ENCODE measurements at places on chromosomes 5 and 9.
A peak's percentile ranks its signal among the peaks of the same experiment; 100 is the strongest.

- DNase-seq = no peak
Measured at GRCh38 chr9:107394264-107394663, 95.3 kb downstream of the KLF4 start.

GRCh38 chr9:106772523-106773290 lies 90.3 kb upstream of the ZNF462 start:
- DNase-seq = no peak

DNA sequence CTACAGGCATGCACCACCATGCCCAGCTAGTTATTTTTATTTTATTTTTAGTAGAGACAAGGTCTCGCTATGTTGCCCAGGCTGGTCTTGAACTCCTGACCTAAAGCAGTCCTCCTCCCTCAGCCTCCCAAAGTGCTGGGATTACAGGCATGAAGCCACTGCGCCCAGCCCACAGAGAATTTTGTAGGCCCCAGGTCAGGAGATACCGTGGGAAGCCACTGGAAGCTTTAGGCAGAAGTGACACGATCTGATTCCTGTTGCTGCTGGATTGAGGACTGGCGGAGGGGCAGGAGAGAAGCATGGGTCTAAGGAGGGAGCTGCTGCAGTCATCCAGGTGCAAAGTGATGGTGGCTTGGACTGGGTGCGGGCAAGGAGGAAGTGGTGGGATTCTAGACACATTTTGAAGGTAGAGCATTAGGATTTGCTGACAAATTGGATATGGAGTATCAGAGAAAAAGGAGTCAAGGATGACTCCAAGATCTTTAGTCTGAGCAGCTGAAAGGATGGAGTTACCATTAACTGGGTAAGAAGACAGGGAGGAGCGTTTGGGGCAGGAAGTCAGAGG lies 20.7 kb downstream of the TCF7 start:
- DNase-seq = no peak

- no peak for DNase-seq
Measured at GRCh38 chr5:11400316-11400715, 503.9 kb downstream of the CTNND2 start.

GRCh38 chr5:59487772-59488729 lies 405.5 kb downstream of the PDE4D start:
- no peak for DNase-seq

GRCh38 chr5:38715696-38716095 lies 130.1 kb upstream of the OSMR start:
- DNase-seq = no peak

GRCh38 chr9:16552252-16552651 lies 318.2 kb downstream of the BNC2 start:
- no peak for DNase-seq

GRCh38 chr9:28120184-28120583 lies 546.9 kb upstream of the C9orf72 start:
- no peak for DNase-seq

GRCh38 chr9:68983008-68983411 lies 30.9 kb downstream of the PRKACG start:
- no peak for DNase-seq

- peak; percentile 50 for DNase-seq
Measured at GRCh38 chr5:1744393-1745122, 55.1 kb downstream of the MRPL36 start.

GRCh38 chr5:23007236-23007635 lies 154.1 kb upstream of the CDH12 start:
- DNase-seq = no peak

GRCh38 chr5:16780325-16780724 lies 155.8 kb downstream of the MYO10 start:
- no peak for DNase-seq

GRCh38 chr5:134784946-134785620 lies 26.5 kb downstream of the DDX46 start:
- DNase-seq = no peak

DNA sequence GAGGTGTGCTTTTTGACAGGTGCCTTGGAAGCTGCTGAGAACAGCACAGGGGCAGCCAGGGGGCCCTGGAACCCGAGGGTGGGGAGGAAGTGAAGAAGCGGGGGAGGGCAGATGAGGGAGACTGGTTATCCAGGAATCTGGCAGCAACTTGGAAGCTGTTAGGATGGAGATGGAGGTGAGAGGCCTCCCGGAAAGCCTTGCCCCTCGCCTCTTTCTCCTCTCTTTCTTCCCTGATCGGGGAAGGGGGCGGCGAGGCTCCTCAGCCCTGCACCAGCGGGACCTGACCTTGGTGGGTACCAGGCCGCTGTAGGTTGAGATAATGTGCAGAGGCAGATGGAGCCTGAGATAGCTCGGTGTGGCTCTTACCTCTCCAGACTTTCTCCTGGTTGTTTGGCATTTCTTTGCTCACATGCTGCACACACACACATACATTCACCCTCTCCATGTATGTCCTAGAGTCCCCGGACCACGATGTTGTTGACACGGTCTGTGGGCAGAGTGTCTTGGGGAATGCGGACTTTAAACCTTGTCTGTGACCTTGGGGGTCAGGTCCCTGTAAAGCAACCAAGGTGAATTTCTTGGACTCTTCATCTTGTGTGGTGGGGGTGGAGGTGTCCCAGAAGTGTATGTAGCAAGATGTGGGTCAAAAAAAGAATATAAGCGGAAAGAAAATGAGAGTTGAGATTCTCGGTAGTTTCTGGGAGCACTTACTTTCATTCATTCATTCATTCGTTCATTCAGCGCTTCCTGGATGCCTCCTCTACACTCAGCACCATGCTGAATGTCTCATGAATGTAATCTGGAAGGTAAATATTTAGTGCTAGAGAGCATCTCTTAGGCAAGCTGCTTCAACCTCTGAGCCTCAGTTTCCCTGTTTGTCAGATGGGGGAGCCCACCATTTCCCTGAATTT lies 1.6 kb downstream of the WWC1 start:
- no peak for DNase-seq

DNA sequence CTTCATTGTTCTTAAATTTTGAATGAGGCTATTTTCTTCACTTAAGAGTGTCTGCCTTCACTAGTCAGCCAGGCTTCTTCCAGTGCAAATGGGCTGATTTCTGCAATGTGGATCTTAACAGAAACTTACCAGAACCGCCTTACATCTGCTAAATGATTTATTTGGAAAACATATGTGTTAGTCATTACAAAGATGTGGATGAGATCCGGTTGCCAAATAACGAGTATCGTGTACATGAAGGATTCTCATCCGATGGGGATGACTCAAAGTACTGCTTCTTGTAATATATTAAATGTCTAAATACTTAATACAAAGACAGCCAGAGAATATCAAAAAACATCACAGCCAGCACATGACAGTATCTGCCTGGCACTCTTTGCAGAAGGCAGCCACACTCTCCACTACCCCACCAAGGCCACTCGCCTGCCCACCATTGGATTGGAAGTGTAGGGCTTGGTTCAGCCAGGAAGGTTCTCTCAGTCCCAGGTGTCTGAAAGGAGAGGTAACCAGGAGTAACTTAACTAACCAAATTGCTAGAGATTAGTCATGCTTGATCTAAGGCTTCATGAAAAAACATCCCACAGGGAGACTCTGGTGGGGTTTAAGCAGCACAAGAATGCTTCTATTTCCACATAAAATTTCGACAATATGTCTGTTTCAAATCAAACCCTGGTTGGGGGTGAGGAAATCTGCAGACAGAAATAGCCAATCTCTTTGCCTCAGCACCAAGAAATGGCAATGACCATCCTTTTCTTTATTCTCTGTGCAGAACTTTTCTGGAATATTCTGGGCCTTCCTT lies 174.8 kb downstream of the GADD45G start:
- DNase-seq = peak; percentile 38
